ENCODE measurements at places on chromosomes 5 and 9.
A peak's percentile ranks its signal among the peaks of the same experiment; 100 is the strongest.

DNA sequence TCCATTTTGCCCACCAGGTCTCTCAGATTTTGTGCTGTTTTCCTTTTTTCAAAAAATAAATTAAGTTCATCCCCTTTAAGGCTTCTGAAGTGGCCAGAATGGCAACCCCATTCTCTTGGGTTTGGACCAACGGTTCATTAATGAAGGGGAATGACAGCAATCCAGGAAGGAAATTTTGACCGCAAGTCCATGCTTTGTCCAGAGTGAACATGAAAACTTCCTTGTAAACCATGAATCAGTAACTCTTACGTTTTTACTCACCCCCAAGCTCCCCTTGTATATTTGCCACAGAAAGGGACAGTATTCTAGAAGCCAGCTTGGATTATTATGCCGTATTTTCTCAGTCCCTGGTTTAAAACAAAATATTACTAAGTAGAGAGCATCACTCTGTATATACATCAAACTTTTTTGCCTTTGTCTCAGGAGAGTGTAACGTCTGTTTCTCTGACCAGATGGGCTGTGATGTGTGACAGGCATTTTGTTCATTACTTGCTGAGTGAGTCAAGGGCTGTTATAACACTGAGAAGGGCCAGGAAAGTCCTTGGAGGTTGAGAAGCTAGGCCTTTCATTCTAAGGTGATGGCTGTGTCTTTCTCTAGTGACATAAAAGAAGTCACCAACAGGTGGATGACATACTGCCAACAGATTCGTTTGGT, 148.2 kb downstream of the SMARCA2 start:
- no peak for DNase-seq

GRCh38 chr9:79301085-79301484, 270.7 kb upstream of the TLE4 start:
- no peak for DNase-seq

DNA sequence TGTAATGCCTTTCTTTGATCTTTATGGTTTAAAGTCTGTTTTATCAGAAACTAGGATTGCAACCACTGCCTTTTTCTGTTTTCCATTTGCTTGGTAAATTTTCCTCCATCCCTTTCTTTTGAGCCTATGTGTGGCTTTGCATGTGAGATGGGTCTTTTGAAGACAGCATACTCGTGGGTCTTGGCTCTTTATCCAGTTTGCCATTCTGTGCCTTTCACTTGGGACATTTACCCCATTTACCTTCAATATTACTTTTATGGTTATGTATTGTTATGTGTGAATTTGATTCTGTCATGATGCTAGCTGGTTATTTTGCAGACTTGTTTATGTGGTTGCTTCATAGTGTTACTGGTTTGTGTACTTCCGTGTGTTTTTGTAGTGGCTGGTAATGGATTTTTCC, 59.2 kb downstream of the YTHDC2 start:
- peak; percentile 3 for DNase-seq

GRCh38 chr9:113912816-113913215, 36.7 kb downstream of the ZNF618 start:
- no peak for DNase-seq

- no peak for DNase-seq
These were observed 31.2 kb downstream of the HMGCS1 start for GRCh38 chr5:43281840-43282658.

DNA sequence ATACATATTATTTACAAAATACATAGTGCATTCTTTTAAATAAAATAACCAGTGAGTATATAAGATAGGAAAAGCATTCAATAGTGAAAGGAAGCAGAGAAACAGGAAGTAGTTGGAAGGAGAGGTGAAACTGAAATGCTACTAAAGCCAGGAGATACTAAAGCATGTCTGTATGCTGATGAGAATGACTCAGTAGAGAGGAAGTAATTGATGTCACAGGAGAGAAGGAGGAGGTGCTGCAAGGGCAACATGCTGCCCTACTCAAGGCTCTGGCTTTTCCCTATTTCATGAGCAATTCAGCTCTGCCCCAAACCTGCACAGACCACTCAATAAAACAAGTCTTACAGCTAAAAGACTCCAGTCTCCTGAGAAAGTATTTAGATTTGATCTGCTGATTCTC, 108.5 kb upstream of the TXNDC8 start:
- no peak for DNase-seq

DNA sequence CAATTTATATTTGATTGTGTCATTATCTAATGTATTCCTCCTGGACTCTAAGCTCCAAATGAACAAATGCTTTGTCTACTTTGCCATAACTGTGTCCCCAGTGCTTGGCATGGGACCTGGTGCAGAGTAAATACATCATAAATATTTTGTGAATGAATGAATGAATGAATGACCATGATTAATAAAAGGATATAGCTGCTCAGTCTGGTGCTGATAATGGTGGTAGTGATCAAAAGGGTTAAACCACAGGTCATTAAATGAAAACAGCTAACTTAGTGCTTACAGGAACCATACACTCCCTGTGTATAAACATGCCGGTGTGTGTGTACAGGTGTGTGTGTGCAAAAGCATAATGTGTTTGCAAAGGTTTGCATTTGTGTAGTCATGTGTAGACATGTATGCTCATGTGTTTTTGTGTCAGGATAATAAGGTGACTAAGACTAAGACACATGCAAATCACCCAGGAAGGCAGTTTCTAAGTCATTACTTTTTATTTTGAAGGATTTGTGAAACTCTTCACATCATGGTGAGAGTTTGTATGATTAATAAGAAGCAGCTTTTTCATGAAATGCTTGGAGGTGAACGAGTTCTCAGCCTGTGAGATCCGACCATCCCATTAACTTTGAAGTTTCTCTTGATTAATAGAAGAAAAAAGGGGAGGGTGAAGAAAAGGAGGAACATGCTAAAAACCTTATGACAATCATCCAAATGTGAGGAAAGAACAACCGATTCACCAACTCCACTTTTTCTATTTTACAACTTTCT, 24.6 kb downstream of the SPARC start:
- no peak for DNase-seq

DNA sequence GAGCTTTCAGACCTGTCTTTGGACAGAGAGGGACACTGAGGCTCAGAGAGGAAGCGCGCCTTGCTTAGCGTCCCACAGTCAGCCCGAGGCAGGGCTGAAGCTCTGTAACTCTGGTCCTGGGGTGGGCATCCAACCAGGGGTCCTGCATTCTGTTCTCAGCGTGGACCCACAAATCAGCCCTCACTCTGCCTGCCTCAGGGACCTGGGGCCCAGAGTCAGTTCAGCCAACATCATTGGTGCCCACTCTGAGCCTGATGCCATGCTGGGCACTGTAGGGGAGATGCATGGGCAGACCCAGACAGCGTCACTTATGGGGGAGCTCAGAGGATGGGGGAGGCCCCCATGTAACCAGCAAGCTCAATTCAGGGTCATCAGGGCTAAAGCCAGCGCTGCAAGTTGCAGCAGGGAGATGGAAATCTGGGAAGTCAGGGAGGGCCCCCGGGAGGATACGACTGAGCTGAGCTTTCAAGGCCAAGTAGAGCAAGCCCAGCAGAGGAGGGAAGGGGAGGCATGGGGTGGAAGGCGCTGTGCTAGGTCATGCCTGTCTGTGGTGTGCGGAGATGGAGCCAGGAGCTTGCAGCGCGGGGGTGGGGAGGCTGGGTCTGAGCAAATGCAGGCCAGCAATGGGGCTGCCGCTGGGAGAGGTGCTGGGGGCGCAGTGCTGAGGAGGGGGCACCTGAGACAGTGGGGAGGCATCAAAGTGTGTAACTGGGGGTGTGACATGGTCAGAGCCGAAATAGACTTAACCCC, 21.1 kb downstream of the CORO2A start:
- no peak for DNase-seq

DNA sequence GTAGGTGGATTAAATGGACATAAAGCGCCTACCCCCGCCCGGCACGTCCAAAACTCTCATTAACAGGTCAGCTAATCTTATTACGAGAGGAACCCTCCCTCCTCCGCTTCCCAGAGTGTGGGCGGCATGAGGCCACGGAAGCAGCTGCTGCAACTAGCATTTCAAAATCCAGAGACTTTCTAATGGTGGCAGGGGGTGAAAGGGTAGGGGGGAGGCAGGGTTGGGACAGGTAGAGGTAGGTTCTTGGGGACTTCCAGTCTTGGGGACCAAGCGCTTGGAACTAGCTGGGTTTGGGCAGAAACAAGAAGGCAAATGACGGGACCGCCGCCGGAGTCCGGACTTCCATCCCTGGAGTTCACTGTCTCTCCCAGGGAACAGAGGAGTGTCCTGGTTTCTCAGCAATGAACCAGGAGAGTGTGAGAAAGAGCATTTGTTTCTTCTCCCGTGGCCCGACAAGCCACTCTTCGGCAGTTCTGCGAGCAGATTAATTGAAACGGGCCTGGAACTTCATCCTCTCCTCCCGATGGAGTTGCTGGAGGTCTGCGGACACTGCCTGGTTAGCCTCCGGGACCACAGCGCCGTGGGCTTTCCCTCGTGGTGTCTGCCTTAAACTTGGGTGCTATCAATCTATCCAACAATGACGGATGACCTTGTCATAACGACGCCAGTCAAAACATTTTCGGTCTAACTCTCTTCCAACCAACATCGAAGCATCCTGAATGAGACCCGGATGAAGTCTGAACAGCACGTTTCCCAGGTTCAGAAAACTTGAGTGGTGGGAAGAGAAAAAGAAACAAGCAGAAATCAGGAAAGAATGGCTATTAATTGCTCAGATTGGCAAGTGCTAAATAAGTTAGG, 1.6 kb upstream of the PRDM6 start:
- DNase-seq = no peak

GRCh38 chr5:3225201-3225960, 370.3 kb upstream of the IRX1 start:
- DNase-seq = no peak

DNA sequence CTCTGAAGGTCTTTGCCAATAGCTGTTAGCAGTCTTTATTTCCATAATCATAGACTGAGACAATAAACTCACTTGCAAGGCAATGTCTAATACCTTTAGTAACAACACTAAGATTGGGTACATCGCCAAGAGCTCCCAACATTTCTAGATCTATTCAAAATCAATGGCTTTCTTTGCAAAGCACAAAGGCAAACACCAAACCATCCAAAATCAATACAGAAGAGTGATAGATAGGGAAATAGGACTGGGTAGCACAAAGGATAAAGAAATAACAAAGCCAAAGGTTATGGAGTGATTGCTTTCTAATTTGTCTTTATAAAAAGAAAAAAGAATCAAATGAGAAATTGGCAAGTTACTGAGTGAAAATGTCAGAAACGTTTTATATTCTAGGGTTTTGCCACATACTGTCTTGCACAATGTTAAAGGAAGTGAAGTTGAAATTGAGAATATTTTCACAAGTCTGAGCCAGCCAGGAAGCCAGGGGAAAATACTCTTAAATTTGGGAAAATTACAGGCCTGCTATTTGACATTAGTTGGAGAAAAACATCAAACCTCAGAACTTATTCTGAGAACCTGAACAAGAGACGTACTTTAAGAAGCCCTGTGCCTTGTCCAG, 53.3 kb upstream of the LHFPL2 start:
- DNase-seq = no peak

DNA sequence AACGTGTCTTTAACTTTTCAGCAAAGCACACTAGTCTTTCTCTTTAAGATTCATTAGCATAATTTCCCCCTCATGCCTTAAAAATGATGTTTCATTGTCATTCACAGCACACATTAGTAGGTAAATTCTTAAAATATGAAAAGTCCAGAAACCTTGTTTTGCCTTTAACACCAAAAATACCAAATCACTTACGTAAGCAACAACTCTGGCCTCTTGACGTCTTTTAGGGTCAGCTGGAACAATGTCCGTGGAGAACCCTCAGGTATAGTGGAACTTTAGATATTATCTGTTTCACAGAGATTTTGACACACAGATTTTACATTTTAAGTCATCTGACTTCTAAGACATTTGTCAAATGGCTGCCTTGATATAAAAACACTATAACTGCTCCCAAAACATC, 30.9 kb downstream of the LNPEP start:
- no peak for DNase-seq

DNA sequence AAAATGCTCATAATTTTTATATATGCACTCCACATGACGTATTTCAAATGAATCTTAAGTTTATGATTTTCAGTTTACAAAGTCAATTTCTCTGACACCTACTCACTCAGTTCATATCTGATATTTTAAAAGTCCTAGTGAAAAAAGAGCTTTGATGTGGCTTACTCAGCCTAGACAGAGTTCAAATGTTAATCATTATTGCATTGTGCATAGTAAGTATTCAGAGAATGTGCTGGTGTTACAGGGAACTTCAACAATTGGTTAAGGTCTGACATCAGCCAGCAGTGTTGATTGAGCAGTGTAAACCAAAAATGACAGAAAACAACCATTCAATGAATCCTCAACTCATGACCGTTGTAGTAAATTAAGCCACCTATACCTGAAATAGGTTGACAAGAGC, 147.2 kb upstream of the LHFPL2 start:
- no peak for DNase-seq

- peak; percentile 21 for DNase-seq
These were observed 43.1 kb downstream of the LHX2 start for GRCh38 chr9:124054582-124055227.

DNA sequence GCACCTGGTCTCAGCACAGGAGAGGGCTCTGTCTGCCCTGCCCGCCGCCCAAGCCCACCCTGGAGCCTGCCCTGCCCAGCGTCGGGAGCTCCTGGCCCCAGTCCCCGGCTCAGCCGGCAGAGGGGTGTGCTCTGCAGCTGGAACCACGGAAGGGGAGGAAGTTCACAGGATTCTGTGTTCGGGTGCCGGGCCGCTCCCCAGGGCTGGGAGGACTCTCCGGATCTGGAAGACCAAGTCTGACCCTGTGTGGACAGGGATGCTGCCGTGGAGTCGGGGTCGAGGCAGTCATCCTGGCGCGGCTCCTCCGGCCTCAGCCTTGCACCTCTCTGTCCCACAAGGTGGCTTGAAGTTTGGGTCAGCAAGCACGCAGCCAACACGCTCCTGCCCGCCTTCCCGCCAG, 78.6 kb downstream of the KCNT1 start:
- no peak for DNase-seq

- DNase-seq = no peak
These were observed 139.3 kb downstream of the CSNK1G3 start for GRCh38 chr5:123651234-123651633.

GRCh38 chr5:151094852-151095245, 14.0 kb upstream of the TNIP1 start:
- DNase-seq = no peak

DNA sequence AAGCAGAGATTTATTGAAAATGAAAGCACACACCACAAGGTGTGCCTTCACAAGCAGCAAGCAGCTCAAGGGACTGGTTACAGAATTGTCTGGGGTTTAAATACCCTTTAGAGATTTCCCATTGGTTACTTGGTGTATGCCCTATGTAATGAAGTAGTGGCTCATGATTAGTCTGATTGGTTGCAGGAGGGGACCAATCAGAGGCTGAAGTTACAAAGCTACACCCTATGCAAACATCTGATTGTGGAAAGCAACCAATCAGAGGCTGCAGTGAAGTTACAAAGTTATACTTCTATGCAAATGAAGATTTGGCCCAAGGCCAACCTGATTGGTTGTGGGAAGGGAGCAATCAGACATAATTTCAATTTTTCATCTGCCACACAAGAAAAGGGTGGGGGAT, 119.9 kb downstream of the C9orf152 start:
- DNase-seq = peak; percentile 20

DNA sequence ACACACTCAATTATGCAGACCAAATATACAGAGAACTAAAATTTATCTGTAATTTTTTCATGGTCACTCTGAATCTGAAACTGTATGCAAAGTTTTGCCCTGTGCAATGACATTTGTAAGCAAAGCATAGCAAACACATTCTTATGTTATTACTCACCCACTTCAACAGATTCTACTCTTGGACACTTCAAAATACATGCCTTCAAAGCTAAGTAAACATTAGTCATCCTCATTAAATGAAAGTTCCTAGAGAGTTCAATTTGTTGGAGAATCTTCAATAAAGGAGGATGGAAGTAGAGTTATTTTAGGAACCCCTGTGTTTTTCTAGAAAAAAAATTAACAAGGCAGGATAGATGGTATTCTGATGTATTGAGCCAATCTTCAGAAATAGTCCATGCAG, 639.7 kb upstream of the C9orf72 start:
- DNase-seq = no peak
